ENCODE measurements at places on chromosomes 5 and 9.

GRCh38 chr9:111427186-111427585 lies 57.0 kb downstream of the ECPAS start:
- peak; percentile 11 for DNase-seq

- DNase-seq = peak; percentile 77
These were observed 33.1 kb downstream of the ATP6V0E1 start for GRCh38 chr5:173016598-173017046.

GRCh38 chr9:99066571-99066970 lies 38.3 kb upstream of the TGFBR1 start:
- peak; percentile 29 for DNase-seq

GRCh38 chr5:121288781-121289180 lies 562.9 kb upstream of the FTMT start:
- no peak for DNase-seq

DNA sequence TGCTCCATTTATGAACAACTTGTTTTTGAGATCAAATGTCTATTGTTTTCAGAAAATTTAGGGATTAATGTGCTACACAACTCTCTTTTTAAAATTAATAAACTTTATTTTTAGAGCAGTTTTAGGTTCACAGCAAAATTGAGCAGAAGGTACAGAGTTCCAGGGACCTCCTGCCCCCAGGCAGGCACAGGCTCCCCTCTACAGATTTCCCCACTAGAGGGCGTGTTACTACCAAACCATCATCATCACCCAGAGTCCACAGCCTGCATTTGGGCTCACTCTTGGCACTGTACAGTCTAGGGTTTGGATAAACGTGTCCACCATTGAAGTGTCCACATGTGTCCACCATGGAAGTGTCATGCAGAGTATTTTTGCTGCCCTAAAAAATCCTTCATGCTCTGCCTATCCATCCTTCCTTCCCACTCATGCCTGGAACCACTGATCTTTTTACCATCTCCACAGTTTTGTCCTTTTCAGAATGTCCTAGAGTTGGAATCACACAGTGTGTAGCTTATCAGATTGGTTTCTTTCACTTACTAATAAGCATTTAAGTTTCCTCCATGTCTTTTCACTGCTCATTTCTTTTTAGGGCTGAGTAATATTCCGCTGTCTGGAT lies 61.7 kb downstream of the MRPL36 start:
- DNase-seq = peak; percentile 36

DNA sequence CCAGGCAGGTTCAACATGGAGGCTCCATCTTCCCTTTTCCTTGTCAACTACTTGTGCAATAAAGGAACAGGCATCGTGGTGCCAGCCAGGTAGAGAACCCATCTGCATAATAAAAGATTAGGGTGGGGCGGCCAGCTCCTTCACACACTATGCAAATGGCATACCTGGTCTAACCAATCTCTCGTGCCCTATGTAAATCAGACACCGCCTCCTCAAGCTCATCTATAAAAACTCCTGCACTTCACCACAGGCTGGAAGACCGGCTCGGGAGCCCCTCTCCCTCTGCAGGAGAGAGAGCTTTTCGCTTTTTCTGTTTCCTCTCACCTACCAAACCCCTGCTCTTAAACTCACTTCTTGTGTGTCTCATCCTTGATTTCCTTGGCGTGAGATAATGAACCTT lies 244.3 kb upstream of the PUM3 start:
- peak; percentile 61 for DNase-seq

DNA sequence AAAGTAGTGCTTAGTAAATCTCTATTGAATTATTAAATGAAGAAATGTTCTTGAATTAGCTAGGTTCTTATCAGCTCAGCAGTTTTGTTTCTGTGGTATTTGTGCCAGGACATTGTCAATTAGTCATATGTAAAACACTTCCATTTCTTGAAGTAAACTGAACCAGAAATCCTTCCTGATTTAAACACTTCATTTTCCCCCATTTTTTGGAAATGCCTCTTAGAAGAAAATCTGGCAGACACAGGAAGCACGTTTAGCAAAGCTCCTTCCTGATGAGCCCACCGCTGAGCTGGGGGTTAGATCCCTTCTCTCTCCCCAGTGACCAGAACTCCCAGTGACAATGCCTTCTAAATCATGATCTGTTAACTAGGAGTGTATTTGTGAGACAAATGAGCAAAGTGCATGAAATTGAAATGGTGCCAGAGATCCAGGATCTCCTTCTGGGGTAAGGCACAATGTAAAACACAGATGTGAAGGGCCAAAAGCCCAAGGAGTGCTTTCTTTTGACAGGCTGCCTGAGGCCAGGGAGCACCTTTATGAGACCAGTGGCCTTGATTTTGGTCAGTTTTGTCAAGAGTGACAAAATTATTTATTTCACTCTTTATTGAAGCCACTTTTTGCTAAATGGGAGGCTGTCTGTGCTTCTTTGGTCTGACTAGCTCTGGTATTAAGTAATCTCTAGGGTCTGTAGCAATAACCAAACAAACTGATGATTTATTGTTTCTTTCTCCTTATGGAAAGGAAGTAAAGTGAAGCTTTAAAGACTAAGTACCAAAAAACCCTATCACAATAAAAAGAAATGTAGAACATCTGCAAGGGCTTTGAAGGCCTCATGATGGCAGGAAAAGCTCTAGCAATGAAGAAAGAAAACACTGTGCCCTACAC lies 25.5 kb upstream of the RUSC2 start:
- DNase-seq = no peak

GRCh38 chr9:104833696-104834095 lies 69.8 kb downstream of the NIPSNAP3B start:
- DNase-seq = no peak

GRCh38 chr9:123353984-123354591 lies 1.9 kb upstream of the CRB2 start:
- DNase-seq = peak; percentile 83

- DNase-seq = no peak
These were observed 4.3 kb downstream of the CACNA1B start for GRCh38 chr9:137881591-137882505.

DNA sequence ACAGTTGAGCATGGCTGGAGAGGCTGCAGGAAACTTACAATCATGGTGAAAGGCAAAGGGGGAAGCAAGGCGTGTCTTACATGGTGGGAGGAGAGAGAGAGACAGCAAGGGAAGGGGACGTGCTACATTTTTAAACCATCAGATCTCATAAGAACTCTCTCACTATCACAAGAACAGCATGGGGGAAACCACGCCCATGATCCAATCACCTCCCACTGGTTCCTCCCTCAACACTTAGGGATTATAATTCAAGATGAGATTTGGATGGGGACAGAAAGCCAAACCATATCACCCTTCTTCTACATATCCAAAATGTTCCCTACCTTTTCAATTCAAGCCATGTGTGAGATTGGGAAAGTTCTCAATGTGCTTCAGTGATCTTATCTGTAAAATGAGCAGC lies 22.9 kb upstream of the GLRX start:
- peak; percentile 74 for DNase-seq

DNA sequence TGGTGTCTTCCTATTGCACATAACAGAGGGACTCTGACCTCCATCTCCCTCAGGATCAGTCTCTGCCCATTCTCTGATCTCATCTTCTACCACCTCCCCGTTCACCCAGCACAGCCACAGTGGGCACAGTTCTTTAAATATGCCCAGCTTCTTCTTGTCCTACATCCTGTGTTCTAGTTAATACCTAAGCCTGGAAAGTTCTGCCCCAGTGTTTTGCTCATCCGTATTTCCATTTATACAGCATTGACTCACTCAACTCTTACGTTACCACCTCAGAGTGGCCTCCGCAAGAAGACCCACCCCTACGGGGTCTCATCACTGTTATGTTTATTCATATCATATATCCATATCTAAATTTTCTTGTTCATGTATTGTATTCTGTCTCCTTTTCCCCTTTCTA lies 315.5 kb downstream of the ADGRV1 start:
- no peak for DNase-seq

DNA sequence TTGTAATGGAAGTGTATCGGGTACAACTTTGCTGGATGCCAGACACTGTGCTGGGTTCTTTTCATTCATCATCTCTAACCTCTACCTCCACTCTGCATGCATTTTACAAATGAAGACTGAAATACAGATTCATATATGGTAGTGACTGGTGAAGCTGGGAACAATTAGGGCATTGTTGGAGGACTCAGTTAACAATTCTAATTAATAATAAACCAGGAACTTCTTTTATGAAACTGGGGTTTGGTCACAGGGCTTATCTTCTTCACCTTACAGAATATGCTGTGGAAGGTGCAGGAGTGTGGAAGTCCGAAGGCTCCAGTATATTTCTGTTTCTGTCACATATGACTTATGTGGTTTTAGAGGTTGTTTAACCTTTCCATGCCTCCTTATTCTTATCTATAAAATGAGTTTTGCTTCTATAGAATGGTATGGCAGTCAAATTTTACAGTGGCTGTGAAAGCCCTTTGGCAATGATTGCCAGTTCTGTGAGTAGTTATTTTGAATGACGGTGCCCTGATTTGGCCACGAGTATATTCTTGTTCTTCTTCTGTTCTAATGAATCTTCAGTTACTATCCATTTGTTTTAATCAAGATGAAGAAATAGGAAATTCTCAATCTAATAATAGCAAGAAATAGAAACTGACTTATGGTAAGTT lies 284.7 kb downstream of the GABRB2 start:
- no peak for DNase-seq

DNA sequence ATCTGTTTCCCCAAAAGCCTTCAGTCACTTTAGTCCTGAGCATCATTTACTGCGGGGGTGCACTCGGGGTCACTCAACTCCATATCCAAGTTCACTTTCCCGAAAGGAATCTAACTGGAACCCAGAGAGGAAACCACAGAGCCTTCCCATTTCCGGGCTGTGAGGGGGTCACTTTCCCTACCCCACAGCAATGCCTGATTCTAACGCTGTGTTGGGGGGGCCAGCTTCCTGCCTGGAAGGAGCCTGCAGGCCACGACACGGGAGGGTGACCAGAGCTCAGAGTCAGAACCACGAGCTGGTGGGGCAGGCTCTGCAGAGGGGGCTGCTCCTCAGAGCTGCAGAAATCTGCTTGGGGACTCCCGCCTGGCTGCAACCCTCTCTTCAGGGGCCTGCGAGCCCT lies 20.3 kb downstream of the BRD9 start:
- no peak for DNase-seq

DNA sequence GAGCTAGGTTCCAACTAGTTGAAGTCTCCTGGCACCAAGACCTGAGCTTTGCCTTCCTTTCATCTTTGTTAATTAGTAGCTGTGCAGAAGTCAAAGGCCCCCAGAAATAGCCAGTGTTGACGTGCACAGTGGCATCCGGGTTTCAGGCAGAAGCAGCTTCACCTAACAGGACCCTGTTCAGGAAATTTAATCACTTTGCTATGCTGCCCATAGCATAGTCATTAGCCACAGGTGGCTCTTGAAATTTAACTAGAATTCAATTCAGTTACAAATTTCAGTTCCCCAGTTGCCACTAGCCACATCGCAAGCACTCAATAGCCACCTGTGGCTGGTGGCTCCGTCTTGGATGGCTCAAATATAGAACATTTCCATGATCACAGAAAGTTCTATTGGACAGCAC lies 179.1 kb downstream of the GOLPH3 start:
- no peak for DNase-seq

GRCh38 chr5:6251565-6252102 lies 126.7 kb downstream of the MED10 start:
- peak; percentile 1 for DNase-seq

DNA sequence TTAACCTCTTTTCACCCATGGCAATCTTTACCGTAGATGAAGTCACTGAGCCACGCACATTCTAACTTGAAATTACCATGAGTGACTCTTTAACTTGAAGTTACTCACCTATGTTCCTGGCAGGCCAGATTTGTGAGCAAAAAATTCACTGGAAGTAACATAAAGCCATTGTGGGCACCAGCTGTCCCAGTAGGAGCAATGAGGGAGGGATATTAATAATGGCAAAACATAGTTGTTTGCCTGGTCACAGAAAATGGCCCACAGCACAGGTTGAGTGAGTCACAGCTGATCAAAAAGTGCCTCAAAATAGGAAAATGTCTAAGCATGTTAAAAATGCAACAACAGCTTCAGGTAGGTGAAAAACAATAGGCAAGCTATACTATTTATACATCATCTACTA lies 146.6 kb downstream of the EFNA5 start:
- no peak for DNase-seq

DNA sequence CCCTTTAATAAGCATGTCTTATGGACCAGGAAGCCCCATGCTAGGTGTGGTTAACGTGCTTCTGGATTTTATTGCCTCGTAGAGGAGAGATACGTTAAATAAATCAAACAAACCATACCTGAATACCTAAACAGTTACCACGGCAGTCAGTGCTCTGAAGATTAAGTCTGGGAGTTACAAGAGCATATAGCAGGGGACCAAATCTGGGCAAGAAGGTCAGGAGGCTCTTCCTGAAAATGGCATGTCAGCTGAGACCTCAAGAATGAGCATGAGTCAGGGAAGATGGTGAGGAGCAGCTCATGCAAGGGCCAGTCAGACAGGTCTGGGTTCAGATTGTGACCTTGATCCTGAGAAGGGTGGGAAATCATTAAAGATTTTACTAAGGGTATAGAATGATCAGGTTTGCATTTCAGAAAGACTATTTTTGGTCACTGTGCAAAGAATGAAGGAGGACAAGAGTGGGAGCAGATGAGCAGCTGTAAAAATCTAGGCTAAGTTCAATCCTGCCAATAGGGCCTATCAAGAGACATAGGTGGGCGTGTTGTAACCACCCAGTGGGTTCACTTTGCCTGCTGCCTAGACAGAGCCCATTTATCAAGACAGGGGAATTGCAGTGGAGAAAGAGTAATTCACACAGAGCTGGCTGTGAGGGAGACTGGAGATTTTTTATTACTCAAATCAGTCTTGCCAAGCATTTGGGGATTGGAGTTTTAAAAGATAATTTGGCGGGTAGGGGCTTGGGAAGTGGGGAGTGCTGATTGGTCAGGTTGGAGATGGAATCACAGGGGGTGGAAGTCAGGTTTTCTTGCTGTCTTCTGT lies 4.8 kb upstream of the ZNF366 start:
- no peak for DNase-seq

GRCh38 chr9:118109542-118109941 lies 405.3 kb downstream of the TLR4 start:
- no peak for DNase-seq

- DNase-seq = peak; percentile 79
These were observed at the start of gene LMX1B for GRCh38 chr9:126613651-126614050. Gene LMX1B (plus strand): TSS chr9:126613928. CDS start chr9:126614450, 522 bp downstream.

GRCh38 chr5:72600391-72600981 lies 93.3 kb upstream of the ZNF366 start:
- DNase-seq = no peak

DNA sequence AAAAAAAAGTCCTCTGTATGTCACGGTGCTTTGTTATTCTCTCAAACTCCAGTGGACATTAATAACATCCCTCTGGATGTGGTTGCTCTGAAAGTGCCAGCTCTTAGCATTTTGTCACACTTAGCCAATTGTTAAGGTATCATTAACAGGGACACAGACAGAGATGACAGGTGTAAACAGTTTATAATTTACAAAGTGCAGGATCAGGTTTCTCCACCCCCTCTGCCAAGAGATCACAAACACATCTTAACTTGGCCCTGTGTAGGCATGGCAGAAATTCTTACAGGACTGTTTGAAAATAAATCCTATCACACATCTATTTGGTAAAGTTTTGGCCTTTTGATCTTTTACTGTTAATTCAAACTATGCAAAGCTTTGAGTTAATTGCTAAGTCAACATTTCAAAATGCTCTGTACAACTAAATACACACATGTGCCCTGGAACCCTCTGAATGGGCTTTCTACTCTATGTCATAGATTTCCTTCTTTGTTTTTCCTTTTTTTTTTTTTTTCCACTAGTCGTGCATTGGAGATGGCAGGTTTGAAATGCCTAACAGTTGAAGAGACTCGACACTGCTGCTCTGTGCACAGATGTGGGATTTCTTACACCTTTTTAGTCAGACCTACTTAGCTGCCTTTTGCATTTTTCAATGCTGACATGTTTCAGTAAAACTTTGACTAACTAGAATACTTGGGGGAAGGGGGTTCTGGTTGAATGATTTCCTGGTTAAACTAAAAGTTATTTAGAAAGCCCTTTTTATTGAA lies 41.7 kb downstream of the SEMA6A start:
- peak; percentile 18 for DNase-seq
